ENCODE measurements at places on chromosomes 1 and 21. TPM values are rescaled to one million over a fixed set of nuclear protein-coding genes. Genes with fewer than 3 reads are reported as not detected.

DNA sequence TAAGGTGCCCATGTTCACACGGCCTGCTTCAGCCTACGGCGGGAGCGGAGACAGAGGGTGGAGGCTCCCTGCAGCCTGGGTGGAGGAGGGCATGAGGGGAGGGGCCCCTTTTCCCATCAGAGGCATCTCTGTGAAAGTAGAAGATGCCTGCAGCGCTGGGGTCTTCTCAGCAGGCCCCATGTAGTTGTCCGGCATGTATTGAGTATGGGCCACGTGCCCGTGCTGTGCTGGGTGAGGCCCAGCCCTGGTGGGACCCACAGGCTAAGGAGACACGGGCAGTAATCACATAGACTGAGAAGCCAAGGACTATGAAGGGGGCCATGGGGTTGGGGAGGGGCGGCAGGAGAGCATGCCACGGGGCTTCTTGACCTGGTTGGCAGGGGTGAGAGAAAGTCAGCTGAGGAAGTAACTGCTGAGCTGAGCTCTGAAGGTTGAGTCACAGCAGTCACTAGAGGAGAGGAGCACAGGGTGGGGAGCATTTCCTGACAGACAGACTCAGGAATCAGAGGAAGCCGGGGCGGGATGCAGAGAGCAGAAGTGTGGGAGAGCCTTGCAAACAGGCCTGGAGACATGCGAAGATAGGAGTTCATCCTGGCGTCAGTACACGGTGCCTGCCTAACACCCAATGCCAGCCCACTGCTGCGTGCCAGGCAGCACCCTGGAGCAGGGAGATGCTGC, 21.6 kb downstream of the PSEN2 start:
- H3K4me3 ChIP-seq, result no peak overlapping the region
- H3K27ac ChIP-seq, result no peak overlapping the region
- H3K27me3 ChIP-seq, result no peaks in the 10 kb centered on the region

- H3K36me3 ChIP-seq, result no peaks in the 10 kb centered on the region
- H3K4me1 ChIP-seq, result no peaks in the 10 kb centered on the region
- H3K4me3 ChIP-seq, result no peak overlapping the region
- no peak overlapping the region for H3K27ac ChIP-seq
Measured at GRCh38 chr1:165287329-165287728, 69.2 kb downstream of the LMX1A start.

DNA sequence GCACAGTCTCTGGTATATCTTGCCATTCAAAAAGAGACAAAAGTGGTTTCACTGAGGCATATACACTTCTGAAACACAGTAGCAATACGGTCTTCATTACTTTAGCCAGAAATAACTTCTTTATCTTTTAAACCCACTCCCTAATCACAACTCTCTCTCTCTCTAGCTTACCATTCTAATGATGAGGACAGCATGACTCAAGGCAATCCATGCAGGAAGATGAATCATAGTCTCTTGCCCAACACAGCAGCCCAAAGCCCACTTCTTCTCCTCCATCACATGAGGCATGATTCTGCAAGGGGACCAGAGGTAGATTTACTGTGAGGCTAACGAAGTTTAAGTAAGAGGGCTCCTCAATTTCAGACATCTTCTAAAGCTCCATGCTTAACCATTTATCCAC, 285.0 kb upstream of the NR5A2 start:
- no peak overlapping the region for H3K4me3 ChIP-seq
- H3K27ac ChIP-seq, result no peak overlapping the region
- H3K4me1 ChIP-seq, result no peaks in the 10 kb centered on the region
- H3K36me3 ChIP-seq, result no peaks in the 10 kb centered on the region

ANKRD35 gene
- 0.08 TPM for total RNA-seq

DNA sequence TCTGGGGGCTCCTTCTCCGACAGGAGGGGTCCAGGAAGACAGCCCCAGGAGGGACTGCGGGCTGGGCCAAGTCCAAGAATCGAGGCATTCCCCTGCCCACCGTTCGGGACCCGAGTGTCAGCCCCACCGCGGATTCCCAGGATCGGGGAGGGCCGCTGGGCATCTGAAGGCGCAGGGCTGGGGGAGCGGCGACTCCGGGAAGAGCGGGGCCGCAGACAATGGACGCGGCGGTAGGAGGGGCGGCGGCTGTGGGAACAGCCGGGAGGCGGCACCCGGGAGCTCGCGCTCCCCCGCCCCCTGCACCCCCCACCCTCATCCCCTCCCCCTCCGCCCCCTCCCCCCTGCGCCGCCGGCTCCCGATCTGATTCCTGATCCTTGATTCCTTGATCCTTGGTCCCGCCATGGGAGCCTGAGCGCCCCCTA, at the start of gene VANGL2:
VANGL2 (plus strand) TSS at position 342 of the 423 bp plus-strand sequence. CDS start 15,274 bp downstream, outside the sequence.
- no peaks in the 10 kb centered on the region for H3K4me1 ChIP-seq
- no peak within 1 kb of the TSS for H3K27ac ChIP-seq
- H3K27me3 ChIP-seq, result no peaks in the 10 kb centered on the region
- no peak for DNase-seq
- H3K4me3 ChIP-seq, result peak within 1 kb of the TSS; percentile 63

NES gene
- 0.21 TPM for total RNA-seq

DNA sequence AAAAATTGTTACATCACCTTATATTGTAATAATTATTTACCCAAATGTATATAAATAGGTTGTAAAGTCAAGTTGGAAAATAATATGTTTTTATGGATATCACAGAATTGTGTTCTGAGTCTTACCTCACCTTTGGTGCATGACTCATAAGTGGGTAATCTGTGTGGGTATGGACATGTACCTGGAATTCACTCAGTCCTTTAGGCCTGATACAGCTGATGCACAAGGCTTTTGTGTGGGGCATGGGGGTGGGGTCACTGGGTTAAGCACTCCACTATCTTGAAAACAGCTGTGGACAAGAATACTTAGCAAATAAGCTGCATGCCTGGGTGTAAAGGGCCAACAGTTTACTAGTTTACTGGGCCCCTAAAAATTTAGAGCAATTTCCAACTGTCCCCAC, 34.4 kb downstream of the INKA2 start:
- no peaks in the 10 kb centered on the region for H3K27me3 ChIP-seq
- H3K4me1 ChIP-seq, result peaks cover 7% of the 10 kb centered on the region
- peaks cover 51% of the 10 kb centered on the region for H3K36me3 ChIP-seq

DNA sequence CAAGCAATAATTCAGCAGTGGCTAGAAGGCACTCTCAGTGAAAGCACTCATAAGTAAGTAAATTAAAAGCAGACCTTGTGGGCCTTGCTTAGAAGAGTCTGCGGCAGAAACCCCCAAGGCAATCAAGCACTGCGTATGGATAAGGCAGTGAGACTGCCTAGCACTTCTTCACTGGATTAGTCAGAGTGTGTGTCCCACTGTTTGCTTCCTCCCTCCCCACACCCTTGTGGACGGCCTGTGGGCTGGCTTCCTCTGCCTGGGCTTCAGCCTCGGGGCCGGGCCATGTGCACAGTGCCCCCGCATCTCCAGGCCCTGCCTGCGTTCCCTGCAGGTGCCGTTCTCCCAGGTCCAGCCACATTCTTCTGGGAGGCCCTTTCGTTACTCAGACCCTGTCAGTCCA, 23.8 kb downstream of the AGT start:
- H3K27ac ChIP-seq, result no peak overlapping the region
- H3K36me3 ChIP-seq, result peaks cover 22% of the 10 kb centered on the region
- no peaks in the 10 kb centered on the region for H3K4me1 ChIP-seq
- no peaks in the 10 kb centered on the region for H3K27me3 ChIP-seq
- H3K4me3 ChIP-seq, result no peak overlapping the region

SELENBP1 gene
- total RNA-seq, result 0.41 TPM

- H3K4me3 ChIP-seq, result peak overlapping the region; percentile 28
- peak; percentile 68 for DNase-seq
- H3K27ac ChIP-seq, result peak overlapping the region; percentile 93
- peaks cover 27% of the 10 kb centered on the region for H3K4me1 ChIP-seq
- no peaks in the 10 kb centered on the region for H3K27me3 ChIP-seq
Measured at GRCh38 chr1:37676281-37677142, 15.8 kb upstream of the CDCA8 start.

DNA sequence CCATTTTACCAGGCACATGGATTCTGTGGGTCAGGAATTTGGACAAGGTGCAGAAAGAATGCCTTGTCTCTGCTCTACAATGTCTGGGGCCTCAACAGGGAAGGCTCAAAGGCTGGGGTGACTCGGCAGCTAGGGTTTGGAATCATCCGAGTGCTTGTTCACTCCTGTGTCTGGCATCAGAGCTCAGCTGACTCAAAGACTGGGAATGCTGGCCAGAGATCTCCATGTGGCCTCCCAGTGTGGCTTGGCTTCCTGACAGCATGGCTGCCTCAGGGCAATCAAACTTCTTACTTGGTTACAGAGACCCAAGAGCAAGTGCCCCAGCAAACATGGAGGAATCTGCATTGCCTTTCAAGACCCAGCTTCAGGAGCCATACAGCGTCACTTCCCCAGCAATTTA, 110.5 kb downstream of the TOMM20 start:
- no peak for DNase-seq
- no peak overlapping the region for H3K4me3 ChIP-seq
- H3K4me1 ChIP-seq, result peaks cover 63% of the 10 kb centered on the region
- H3K27ac ChIP-seq, result peak overlapping the region; percentile 24
- no peaks in the 10 kb centered on the region for H3K27me3 ChIP-seq

KDM5B gene
- total RNA-seq, result 12.7 TPM

ADAMTS1 gene
- total RNA-seq, result 0.21 TPM

DNA sequence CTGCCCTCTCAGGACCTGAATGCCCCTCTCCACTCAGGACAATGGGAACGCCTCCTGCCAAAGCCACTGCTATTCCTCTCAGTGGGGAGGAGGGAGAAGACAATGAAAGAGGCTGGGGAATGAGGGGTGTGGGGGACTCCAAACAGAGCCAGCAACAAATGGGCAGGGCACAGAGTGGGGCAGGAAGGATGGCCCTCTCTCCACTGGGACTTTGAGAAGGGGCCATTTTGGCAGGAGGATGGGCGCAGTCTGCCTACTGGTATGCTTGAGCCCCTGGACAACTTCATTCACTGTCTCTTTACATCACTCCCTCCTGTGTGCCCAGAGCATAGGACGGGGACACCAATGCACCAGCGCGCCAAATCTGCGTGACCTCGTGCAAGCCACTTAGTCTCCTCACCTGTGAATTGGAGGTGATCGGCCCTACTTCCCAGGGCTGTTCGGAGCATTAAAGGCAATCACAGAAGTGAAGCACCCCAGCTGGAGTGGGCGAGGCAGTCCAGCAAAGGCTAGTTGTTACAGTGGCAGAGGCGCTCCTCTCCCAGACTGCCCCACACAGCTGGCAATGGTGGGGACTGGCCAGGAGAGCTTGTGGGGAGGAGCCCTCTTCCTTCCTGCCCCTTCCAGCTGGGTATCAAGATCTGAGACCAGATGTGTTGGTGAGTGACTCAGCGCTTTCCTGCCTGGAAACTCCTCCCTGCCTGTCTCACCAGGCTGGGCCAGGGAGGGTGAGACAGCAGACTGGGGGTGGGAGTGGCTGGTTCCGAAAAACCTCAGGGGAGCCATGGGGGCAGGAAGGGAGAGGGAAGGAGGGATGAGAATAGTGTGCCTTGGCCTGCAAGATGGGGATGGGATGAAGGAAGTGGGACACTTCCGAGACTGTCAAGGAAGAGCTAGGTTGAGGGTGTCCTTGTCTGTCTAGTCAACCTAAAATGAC, 22.4 kb upstream of the SYNC start:
- no peaks in the 10 kb centered on the region for H3K27me3 ChIP-seq
- no peak for DNase-seq
- no peak overlapping the region for H3K4me3 ChIP-seq
- no peaks in the 10 kb centered on the region for H3K36me3 ChIP-seq
- no peak overlapping the region for H3K27ac ChIP-seq

ITLN2 gene
- not detected for total RNA-seq

DNA sequence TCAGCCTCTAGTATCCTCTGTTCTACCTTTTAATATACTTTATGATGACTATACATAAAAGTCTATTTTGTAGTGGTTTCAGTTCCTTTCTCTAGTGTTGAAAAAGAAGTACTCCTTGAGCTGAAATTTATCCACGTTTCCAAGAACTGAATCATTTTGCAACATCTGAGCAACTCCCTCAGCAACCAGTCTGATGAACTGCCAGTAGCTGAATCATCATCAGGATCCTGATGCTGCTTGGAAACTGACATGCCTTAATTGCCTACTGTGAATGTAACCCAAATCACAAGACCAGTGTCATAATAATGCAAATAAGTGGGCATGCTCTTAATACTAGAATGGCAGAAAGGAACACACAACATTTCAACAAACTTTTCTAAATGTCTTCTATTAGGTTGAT, 103.3 kb downstream of the CYYR1 start:
- no peaks in the 10 kb centered on the region for H3K36me3 ChIP-seq
- H3K27ac ChIP-seq, result no peak overlapping the region
- no peak for DNase-seq
- H3K4me1 ChIP-seq, result no peaks in the 10 kb centered on the region
- H3K27me3 ChIP-seq, result no peaks in the 10 kb centered on the region

LRRC8C gene
- 10.6 TPM for total RNA-seq
